ENCODE measurements at places on chromosomes 16 and 17.

DNA sequence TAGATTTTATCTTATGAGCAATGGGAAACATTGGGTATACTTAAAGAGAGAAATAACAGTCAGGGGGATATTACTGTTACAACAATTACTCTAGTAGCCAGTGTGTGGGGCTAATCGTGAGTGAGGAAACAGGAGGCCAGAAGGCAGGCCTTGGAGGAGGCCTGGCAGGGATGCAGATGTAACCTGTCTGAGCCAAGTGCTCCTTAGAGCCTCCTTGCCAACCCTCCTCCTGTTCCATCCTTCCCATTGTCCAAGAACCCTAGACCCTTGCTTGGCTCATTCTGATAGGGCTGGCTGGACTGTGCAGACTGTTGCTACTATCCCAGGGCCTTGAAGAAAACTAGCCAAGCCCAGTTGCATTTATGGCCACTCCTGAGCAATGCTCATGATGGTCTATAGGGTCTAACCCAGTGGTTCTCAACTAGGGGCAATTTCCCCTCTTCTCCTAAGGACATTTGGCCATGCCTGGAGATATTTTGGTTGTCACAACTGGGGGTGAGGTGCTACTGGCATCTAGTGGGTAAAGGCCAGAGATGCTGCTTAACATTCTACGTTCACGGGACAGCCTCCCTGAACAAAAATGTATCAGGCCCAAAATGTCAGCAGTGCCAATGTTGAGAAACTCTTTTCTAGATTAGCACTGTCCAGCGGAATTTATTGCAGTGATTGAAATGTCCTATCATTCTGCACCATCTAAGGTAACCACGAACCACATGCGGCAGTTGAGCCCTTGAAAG lies 24.4 kb upstream of the WSCD1 start:
- no peak for DNase-seq

- DNase-seq: no peak
These were observed 30.1 kb downstream of the CD300LF start for GRCh38 chr17:74682471-74683190.

- DNase-seq: no peak
These were observed 5.7 kb downstream of the GRN start for GRCh38 chr17:44350733-44351226.

DNA sequence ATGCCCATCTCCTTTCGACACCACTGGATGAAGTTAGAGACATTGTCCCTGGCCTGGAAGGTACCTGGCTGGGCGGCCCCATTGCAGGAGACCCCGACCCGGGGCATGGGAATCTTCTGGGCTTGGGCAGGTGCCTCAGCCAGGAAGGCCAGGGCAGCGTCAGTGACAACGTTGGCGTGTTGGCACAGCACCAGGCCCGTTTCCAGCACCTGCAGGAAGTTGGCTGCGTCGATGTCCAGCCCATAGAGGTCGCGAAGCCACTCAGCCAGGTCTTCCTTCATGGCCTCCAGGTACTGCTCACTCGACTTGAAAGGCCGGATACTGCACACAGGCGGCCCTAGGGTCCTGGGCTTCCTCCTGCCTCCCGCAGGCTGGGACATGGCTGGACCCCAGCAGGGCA lies 568 bp downstream of the GAS2L2 start:
- no peak for DNase-seq

- DNase-seq: no peak
These were observed 633 bp upstream of the NOL3 start for GRCh38 chr16:67169642-67170167.

- no peak for DNase-seq
These were observed 268.9 kb downstream of the NTN1 start for GRCh38 chr17:9290226-9290613.

DNA sequence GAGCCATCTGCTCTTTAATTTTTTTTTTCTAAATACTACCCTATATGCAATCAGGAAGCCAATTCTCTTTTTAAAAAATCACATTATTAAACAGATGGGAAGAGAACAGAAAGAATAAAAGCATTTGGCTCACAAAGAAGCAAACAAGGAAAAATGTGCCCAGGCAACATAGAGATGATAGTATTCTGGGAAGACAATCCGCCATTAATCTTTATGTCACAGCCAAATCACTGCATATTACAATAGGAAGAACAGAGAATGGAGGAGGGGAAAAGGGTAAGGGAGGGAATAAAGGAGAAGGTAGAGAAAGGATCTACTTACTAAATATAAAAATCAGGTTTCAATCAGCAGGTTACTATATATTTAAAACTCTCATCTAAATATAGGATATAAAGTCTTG lies 34.3 kb downstream of the STAT5B start:
- no peak for DNase-seq

DNA sequence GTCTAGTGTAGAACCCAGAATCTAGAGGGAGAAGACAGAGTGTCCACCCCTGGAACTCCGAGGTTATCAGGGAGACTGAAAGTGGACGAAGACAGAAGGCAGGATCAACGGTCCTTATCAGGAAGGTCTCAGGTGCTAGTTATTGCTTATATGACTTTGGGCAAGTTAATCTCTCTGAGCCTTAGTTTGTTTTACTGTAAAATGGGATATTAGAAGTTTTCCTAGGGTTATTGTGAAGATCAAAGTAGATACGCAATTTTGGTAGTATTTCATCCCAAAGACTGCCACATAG lies 1.2 kb downstream of the RNF167 start:
- DNase-seq: no peak

- DNase-seq: no peak
These were observed 15.9 kb upstream of the ICAM2 start for GRCh38 chr17:64036198-64036922.

GRCh38 chr16:10168258-10168657 lies 14.0 kb downstream of the GRIN2A start:
- no peak for DNase-seq

DNA sequence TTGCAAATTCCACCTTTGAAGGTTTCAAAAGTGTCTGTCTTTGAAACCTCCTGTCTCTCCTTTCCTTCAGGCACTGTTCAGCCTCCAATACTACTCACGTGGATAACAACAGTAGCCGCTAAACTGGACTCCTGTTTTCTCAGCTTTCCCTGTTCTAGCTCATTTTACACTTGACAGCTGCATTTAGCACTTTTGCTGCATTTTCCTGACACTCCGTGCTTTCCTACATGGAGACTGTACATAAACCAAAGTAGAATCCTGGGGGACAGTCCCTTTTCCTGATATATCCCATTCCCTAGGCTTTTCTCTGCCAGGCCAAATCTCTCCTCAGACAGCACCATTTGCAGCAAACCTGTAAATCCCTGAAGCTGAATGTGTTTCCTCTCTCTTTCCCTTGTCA lies 3.6 kb downstream of the CCL5 start:
- no peak for DNase-seq

DNA sequence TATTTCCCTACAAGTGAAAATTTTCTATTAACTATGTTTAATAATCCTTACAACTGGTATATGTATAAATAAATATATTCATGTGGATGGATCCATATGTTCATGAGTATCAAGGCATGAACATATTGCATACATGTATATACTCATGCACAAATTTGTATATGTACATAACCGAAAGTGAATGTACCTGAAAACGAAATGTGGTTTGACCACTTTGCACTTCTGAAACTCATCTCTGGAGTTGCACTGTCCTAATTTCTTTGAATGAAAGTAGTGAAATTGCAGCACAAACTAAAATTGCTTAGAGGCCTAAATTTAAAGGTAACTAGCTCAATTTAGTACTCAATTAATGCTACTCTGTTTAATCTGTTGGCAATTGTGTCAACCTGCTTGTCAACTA lies 27.4 kb upstream of the GNAO1 start:
- no peak for DNase-seq

- DNase-seq: no peak
These were observed 12.7 kb downstream of the HEATR9 start for GRCh38 chr17:35855965-35856364.

DNA sequence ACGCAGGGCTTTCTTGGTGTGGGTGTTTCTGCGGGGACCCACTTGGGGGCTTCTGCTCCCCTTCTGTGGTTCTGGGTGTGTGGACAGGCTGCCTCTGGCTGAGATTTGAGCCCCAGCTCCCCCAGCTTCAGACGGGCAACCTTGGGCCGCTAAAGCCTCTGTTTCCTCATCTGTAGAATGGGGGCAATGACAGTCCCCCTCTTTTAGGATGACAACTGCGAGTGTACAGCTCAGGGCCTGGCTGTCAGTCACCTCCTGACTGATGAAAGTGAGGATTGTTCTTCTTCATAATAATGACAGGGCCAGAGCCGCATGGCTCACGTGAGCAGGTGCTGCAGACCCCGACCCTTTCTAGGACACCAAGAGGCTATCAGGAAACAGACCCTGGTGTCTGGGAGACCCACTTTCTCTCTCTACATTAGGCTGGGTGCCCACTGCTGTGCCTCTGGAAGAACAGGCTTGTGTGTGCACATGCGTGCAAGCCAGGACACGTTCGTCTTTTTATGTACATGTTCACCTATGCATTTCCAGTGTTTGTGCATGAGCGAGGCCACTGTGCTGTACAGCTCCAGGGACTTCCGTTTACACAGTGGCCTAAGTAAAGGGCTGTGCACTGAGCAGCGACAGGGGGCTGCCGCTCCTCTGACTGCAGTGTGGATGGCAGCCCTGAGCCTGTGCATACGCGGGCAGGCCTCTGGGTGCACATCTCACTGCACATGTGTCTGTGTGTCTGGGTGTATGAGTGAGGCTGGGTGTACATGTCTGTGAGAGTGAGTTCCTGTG lies 4.6 kb downstream of the SPNS3 start:
- no peak for DNase-seq

DNA sequence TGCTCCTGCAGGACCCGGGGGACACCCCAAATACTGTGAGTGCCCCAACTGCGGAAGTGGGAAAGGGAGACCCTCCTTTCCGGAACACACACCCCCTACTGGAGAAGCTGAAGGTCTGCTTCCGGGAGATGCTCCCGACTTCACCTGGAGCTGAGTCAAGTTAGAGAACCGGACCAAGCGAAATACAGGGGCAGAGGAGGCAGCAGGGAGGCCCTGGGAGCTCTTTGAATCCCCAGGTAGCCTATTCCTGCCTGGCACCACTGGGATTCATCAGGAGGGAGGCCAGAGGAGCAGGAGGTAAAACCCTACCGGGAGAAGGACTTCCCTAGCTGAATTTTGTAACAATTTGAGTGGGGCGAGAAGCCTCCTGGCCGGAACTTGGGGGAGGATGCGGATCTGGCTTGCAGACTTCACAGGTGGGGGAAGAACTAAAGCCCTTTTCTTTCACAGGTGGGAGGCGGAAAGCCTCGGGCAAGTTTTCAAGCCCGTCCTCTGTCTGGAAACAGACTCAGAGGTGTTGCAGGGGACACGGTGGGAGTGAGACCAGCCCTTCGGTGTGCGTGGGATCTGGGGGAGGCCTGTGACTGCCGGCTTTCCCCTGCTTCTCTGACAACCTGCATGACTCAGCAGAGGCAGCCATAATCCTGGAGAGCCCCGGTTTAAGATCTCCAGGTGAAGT lies 22.4 kb upstream of the TEKT1 start:
- DNase-seq: no peak

DNA sequence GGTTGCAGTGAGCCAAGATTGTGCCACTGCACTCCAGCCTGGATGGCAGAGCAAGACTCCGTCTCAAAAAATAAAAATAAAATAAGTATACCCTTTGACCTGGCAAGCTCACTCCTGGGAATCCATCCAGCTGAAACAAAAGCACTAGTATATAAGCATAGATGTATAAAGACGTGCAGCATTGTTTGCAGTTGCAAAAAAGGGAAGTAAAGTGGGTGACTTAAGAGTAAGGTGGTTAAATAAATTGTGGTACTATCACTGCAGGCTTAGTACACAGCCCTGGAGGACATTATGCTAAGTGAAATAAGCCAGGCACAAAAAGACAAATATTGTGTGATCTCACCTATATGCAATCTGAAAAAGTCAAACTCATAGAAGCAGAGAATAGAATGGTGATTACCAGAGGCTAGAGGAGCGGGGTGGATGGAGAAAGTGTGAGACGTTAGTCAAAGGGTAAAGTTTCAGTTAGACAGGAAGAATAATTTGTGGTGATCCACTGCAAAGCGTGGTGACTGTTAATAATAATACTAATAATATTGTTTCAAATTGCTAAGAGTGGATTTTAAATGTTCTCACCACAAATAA lies 113.0 kb downstream of the MYO1D start:
- DNase-seq: no peak

DNA sequence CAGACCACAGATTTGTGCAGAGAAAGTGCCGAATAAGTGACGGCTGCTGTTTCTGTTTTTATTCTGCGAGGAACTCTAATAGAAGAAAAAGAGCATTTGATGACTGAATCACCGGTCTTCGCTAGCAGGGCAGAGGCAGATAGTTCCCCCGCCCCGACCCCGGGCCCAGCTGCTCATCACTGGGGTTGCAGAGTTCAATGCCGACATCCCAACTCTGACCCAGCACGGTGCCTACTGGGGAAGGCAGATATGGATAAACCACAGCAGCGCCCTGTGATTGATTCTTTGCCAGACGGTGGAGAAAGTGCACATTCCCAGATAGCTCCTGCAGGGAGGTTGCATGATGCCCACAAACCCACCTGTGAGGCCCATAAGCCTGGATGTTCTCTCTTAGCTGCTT lies 357.9 kb upstream of the HSBP1 start:
- DNase-seq: no peak

DNA sequence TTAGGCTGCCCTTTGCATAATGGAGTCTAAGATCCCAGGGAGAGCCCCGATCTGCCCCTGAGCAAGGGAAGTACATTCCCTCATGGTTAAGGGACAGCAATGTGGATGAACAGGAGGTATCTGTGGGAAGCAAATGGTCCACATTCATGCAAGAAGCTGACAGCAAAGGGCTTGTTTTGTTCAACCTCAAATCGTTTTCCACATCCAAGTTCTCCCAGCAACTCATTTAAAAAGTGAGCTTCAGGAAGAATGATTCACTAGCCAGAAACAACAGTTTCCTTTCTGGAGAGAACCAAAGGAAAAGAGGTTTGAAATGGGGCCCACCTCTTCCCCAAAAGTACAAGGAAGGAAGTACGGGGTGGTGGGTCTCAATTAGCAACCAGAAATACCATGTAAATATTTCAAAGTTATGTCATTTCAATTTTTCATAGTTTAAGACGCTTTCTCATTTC lies 9.4 kb downstream of the HSPB9 start:
- no peak for DNase-seq

DNA sequence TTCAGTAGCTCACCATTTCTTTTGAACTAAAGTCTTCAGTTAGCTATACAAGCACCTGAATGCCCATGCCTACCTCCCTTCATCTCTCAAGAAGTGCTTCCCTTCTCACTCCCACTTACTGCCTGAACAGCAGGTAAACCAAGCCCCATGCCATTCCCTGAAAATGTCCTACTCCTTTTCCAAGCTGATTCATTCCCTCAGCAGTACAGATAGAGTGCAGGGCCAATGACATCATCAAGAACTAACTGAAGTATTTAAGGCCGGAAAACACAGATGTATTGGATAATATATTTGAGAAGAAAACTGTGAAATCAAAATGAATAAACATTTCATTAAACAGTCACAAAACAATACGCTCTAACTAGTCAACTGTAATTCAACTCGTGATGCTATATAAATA lies 478.8 kb upstream of the CDH11 start:
- no peak for DNase-seq

GRCh38 chr16:77961814-77962213 lies 60.5 kb upstream of the CLEC3A start:
- no peak for DNase-seq
